ENCODE measurements at places on chromosomes 4 and X.

- peak; percentile 10 for DNase-seq
- no peaks in the 10 kb centered on the region for H3K4me1 ChIP-seq
- H3K36me3 ChIP-seq, result no peaks in the 10 kb centered on the region
- H3K27ac ChIP-seq, result no peak overlapping the region
- H3K4me3 ChIP-seq, result no peak overlapping the region
These were observed 1709.0 kb downstream of the PCDH7 start for GRCh38 chr4:32429151-32429550.

GRCh38 chr4:110710070-110710469, 87.2 kb upstream of the PITX2 start:
- no peak for DNase-seq
- no peak overlapping the region for H3K27ac ChIP-seq
- no peaks in the 10 kb centered on the region for H3K36me3 ChIP-seq
- no peaks in the 10 kb centered on the region for H3K4me1 ChIP-seq

DNA sequence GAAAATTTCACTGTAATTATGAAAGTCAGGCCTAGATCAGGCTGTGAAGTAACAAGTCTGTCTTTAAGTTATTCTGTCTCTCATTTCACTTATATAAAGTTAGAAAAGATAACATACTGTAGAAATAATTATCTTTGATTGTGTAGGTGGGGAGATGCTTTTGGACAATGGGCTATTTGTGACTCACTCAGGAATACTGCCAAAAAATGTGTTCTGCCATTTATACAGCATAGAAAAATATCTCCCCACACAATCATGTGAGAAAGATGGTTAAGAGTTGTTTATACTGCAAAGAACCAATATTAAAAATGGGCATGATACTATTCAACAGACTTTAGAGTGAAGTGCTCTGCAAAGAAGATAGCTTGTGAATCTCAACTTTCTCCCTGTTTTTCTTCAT, 95.0 kb upstream of the GABRA2 start:
- no peak overlapping the region for H3K27ac ChIP-seq
- no peak overlapping the region for H3K4me3 ChIP-seq

DNA sequence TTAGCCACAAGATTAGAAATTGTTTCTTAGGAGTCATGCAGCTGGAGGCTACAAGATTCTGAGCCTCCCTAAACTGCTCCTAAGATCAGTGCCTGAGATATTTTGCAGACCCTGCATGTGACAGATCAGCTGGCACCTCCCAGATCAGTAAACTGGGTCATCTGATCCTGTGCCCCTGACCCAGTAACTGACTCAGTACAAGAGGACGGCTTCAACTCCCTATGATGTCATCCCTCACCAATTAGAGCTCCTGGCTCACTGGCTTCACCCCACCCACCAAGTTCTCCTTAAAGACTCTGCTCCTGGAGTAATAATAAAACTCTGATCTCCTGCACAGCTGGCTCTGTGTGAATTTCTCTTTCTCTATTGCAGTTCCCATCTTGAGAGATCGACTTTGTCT, 45.4 kb upstream of the PNPLA4 start:
- H3K27me3 ChIP-seq, result peaks cover 19% of the 10 kb centered on the region

Measured in lung (tissue), 17 donors.